Activated CD4-positive, CD25-positive, alpha-beta regulatory T cell treated with anti-CD3 and anti-CD28 coated beads, Interleukin-2, amount 50 U/mL, for 24 hours (primary cell): ENCODE measurements at places on chromosomes 6 and 20.

DNA sequence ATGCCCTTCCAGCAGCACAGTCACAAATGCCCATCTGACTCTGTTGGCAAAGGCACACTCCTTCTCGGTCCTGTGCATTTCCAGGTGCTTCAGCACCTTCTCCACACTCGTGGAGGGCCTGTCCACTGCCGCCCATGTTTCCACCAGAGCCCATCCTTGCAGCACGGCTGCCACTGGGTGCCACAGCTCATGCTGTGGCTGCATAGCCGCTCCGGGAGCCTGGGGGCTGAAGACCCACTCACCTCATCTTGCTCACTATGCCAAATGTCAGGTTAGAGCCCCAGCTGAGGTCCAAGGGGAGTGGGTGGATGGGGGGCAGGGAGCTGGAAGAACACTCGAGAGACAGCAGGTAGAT, 6.9 kb downstream of the ZKSCAN3 start:
- ATAC-seq = no peak

GRCh38 chr6:28478518-28478917, 35.2 kb upstream of the ZSCAN23 start:
- no peak for ATAC-seq

- ATAC-seq = no peak
These were observed 22.9 kb downstream of the COL20A1 start for GRCh38 chr20:63315731-63316491.

- ATAC-seq = no peak
These were observed 979.0 kb downstream of the KIF16B start for GRCh38 chr20:15594158-15594695.

- no peak for ATAC-seq
These were observed 124.2 kb downstream of the CEBPB start for GRCh38 chr20:50314678-50315335.

DNA sequence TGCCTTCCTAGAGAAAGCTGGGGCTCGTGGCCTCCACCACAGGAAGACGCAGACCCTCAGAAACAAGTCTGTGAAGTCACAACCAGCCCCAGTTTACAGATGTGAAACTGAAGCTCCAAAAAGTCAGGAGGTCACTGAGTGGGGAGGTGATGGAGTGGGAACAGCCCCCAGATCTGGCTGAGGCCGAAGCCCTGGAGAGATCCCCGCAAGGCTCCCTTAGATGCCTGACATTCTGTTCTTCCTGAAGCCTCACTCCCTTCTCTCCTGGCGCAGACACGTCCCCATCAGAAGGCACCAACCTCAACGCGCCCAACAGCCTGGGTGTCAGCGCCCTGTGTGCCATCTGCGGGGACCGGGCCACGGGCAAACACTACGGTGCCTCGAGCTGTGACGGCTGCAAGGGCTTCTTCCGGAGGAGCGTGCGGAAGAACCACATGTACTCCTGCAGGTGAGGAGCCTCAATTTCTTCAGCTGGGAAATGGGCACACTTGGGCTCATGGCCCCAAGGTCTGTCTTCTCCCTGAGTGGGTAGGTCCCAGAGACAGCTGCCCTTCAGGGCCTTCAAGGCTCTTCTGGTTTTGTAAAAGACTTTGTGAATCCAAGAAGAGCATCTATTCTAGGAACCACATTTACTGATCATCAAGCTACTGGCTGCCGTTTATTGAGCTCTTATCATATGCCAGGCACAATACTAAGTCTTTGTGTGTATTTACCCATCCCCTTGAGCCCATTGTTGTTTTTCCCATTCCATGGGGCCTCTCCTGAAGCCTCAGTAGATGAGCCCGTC, 50.5 kb downstream of the HNF4A start:
- no peak for ATAC-seq

- ATAC-seq = no peak
These were observed 6.2 kb upstream of the WRNIP1 start for GRCh38 chr6:2758980-2759379.

DNA sequence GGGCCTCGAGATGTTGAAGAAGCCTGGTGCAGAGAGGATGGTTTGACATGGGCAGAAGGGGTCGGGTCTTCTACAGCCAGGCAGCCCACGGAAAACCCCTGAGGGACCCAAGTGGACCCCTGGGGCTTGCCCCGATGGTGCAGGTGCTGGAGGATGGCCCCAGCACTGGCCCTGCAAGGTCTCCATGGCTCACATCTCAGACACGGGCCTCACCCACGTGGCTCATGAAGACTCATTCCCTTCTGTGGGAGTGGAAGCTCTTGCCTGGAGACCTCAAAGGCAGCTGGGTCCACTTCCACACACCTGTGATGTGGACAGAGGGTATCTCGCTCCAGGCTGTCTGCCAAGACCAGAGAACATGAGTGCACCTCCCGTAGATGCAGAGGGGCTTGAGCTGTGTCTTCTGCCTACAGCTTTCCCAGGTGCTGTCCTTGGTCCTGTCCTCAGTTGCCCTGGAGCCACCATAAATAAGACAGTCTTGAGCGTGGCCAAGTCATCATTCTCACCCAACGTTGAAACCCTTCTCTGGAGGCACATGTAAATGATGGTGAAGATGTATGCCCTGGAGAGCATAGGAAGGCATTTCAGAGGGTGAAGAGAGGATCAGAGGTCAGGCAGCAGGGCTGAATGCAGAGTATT, 108.0 kb downstream of the SYNDIG1 start:
- ATAC-seq = no peak

GRCh38 chr6:137067399-137067798, 22.6 kb upstream of the IL20RA start:
- ATAC-seq = no peak

DNA sequence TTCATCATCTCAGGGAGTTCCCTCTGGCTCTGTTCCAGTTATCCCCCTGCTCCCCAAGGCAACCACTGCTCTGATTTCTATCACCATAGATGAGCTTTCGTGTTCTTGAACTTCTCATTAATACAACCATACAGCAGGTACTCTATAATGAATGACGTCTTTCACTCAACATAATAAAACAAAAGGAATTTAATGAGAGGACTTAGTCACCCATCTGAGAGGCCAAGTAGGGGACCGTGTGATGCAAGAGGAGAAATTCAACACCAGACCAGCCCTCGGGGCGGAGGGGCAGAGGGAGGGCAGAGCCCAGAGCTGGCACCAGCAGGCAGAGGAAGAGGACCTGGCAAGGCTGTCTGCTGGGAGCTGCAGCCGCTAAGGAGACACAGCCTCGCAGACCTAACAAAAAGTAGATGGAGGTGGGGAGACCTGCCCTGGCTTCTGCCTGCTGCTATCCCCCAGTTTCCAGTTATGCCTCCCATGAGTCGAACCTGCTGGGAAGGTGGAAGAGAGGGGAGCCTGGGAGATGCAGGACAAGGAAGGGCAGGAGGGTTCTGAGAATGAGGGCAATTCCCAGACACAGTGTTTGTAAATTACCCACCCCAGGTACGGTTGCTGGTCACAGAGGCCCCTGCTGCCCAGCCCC, 13.8 kb downstream of the CCN5 start:
- no peak for ATAC-seq

GRCh38 chr6:130207979-130208649, 14.6 kb downstream of the SAMD3 start:
- ATAC-seq = no peak

DNA sequence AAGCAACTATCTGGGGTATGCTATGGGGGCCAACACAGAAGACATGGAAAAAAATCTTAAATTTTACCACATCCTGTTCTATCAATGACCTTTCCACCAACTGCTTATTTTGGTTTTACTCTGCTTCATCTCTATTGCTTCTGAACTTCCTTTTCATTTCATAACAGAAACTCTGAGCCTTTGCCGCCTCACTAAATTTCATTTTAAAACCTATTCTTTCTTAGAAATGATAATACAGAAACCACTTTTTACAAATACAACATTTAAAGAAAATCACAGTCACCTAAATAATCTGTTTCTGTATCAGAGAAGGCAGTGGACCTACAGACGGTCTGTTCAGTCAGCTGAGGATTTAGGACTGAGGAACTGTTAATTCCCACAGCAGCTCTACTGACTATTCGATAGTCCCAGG, 117.5 kb downstream of the KCNQ5 start:
- ATAC-seq = peak; percentile 62

DNA sequence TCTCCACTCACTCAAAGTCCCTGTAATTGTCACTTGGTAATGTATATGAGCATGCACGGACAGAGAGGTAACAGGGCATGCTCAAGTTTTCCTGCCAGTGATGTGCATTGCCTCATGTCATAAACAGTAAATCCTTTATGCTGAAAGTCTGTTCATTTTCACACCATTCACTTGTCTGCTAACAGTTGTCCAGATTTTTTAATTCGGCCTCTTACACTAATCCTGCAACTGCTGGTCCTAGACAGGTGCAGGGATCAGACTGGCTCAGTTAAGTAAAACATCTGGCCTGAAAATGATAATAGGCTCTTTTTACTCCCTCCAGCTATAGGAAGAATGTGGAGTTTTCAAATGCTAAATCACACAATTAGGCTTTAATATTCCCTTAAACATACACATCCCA, 185.4 kb upstream of the VGLL2 start:
- no peak for ATAC-seq

DNA sequence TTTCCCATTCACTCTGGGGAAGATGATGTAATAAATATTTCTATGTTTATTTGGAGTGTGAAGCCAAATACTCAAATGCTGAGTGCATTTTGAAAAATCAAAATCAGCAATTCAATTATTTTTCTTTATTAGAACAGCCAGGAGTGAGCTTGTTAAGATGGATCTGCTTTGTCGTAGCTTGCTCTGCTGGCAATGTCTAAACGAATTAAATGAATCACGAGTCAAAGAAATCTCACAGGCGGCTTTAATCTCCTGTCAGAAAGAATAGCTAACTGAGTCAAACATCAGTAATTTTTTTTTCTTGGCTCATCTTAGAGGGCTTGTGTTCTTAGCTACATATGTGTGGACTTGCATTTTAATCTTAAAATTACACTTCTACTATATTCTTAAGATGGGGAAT, 100.2 kb upstream of the HMGN3 start:
- no peak for ATAC-seq

DNA sequence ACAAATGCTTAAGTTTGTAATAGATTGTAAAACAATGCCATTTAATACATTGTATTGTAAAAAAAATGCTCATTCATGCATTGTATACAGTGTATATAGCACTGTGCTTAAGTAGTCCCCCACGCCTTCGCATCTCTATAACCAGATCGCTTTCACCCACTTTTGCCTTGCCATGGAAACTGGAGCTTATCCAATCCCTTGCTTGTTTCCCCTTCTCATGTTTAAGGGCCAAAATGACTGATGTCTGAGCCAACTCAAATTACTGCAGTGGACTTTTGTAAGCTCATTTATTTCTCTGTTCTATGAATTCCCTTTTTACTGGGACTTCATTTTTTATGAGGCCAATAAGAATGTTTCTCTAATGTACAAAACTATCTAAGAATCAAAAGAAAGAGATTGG, 730.9 kb upstream of the GJE1 start:
- ATAC-seq = no peak

DNA sequence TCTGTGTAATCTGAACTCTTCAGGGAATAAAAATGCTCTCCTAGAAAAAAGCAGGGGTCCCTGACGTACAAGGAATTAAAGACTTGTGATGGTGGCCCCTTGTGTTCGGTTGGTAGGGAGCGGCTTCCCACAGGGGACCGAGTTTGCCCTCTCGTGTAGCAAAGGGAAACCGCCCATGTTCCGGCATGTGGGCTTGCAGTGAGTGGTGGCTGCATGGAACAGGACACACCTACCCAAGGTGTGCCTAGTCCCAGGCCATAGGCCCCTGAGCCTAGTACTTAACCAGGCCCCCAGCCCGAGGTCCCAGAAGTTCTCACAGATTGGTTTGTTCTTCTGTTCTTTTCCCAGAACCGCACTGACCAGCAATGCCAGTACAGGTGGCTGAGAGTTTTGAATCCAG, 15.5 kb downstream of the MYBL2 start:
- ATAC-seq = no peak

GRCh38 chr20:45318386-45318939, 10.4 kb upstream of the MATN4 start:
- no peak for ATAC-seq

- no peak for ATAC-seq
These were observed 42.5 kb upstream of the HBS1L start for GRCh38 chr6:135097172-135097571.

GRCh38 chr20:62449951-62450691, 22.8 kb upstream of the RBBP8NL start:
- ATAC-seq = no peak

- ATAC-seq = no peak
These were observed 38.5 kb upstream of the NAA20 start for GRCh38 chr20:19978511-19979210.

GRCh38 chr20:38426006-38426897, 8.9 kb downstream of the SNHG17 start:
- ATAC-seq = peak; percentile 92

DNA sequence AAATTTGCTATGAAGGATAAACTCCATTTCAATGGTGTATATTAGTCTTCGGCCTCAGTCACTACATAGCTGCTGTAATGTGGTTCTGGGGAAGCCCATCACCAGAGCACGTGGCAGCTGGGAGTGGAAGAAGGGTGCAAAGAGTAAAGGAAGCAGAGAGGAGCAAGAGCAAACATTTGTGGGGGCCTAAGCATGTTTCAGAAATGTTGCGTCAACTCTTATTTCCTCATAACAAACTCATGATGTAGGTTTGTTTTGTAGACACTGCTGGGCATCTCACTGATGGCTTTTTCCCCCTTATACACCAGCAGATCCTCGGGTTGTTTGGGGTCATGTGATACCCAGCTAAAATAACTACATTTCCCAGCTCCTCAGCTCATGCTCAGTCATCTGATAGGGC, 37.3 kb downstream of the DOK5 start:
- no peak for ATAC-seq

DNA sequence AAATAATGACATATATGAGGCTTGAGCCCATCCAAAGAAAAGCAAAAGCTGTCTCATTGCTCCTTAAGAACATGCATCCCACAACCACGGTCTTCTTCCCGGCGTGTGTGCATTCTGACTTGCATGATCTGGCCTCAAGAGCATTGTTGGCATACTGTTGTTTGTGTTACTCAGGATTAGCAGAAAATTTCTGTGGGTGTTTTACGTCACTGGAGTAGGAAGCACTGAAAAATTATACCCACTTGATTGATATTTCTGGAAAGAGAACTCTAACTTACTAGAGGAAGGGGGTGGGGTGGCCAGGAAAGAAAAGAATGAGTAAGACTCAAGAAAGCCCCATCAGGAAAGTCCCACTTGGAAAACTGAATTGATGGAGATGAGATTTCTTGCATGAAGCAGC, 326.2 kb upstream of the PRDM1 start:
- no peak for ATAC-seq

DNA sequence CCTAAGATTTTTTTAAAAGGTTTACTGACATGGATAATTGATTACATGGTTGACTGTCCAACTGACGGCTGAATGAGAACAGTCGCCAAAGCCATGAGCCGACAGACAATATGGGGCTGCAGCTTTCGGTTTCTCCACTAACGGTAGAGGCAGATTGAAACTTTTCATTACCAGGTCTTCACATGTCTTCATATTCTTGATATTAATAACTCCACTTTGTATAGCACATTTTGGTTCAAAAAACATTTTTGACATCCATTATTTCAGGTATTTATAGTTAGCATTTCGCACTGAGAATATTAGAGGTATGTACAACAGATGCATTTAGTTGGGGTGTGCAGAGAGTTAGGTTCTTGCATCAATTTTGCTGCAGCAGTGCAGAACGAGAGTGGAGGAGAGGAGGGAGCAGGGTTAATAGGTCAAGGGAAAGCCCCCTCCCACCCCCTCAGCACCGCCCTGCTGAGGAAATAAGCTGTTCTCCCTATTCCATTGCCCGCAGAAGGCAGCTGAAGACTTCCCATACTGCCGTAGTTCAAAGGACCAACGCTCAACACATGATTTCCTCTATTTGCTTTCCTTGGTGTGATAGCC, 73.6 kb upstream of the ADTRP start:
- no peak for ATAC-seq

GRCh38 chr6:143940011-143940597, 68.0 kb downstream of the PLAGL1 start:
- ATAC-seq = peak; percentile 81
